Heart left ventricle (tissue), 16 donors: ENCODE measurements at places on chromosomes 2 and 18.

- DNase-seq: no peak
Measured at GRCh38 chr2:105113616-105114291, 75.9 kb downstream of the MRPS9 start.

GRCh38 chr18:6406910-6407470 lies 7.7 kb downstream of the L3MBTL4 start:
- no peak for DNase-seq

GRCh38 chr18:75075016-75075305 lies 134.0 kb downstream of the PTGR3 start:
- DNase-seq: no peak

DNA sequence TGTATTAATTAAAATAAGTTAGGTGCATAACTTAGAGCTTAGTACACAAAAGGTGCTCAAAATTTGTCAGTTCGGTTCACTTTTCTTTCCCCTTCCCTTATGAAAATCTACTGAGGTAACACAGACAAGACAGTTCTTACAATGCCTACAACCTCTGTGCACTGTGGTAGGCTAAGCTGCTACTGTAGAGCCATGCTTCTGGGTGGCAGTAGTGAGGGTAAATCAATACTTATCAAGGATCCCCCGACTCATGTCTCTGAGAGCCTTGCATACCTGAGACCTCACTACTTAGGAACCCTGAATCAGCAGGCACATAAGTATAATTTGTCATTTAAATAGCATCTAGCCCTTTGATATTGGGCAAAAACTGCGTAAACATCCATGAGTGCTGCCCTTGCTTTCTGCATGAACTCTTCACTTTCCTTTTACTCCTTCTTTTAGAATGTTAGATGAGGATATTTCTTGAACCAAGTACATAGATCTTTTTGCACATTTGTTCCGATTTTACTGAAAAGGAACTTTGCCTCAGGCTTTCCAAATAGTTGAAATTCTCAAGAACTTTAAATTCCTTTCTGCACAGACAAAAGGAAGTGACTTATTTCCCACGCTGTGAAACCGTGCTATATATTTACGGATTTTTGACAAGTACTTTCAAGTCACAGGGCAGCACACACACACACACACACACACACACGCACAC lies 234.4 kb downstream of the TRIB2 start:
- no peak for DNase-seq

DNA sequence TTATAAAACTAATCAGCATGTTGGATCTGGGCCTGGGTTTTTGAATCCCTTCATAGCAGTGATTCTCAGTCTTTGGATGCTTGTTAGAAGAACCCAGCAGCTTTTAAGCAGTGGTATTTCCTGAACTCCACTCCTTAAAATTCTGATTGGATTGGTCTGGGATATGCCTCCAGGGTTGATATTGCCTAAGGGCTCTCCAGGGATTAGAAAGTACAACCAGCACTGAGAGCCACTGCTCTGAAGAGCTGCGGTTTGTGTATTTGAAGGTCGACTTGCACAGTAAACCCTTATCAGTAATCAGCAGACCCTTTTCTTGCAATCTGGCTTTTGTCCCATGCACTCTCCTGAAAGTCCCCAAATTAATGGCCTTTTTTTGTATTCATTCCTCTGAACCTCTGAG lies 17.0 kb upstream of the RBMS1 start:
- no peak for DNase-seq

GRCh38 chr2:163467251-163467630 lies 268.6 kb downstream of the FIGN start:
- DNase-seq: no peak

GRCh38 chr2:654896-655295 lies 22.3 kb downstream of the TMEM18 start:
- DNase-seq: no peak

DNA sequence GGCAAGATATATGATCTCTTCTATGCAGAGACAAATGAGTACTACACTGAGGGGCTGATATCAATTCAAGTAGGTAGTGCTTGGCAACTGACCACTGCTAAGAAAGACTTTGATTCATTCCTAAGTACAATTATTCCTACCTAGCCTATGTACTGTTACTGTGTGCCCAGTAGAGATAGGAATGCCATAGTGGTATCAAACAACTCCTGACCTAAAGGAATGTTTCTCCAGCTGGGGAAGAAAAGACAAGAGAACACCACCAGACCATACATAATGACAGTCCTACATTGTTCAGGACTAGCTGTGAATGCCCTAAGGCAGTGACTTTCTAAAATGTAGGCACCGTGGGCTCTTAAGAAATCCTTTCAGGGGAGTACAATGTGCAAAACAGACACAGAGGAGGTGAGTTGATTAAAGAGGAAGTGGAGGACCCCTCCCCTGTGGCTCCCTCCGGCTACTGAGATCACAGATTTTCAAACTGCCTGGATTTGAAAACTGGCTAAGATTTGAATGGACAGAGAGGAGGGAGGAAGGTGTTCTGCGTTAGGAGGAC lies 89.1 kb downstream of the ANTXR1 start:
- DNase-seq: no peak

GRCh38 chr18:59823596-59824195 lies 76.1 kb upstream of the PMAIP1 start:
- DNase-seq: no peak
